Cortex of kidney (tissue), 1 donor: ENCODE measurements at places on chromosomes 12 and 14.

- DNase-seq, result no peak
Measured at GRCh38 chr12:48973941-48974673, 2.6 kb upstream of the WNT10B start.

DNA sequence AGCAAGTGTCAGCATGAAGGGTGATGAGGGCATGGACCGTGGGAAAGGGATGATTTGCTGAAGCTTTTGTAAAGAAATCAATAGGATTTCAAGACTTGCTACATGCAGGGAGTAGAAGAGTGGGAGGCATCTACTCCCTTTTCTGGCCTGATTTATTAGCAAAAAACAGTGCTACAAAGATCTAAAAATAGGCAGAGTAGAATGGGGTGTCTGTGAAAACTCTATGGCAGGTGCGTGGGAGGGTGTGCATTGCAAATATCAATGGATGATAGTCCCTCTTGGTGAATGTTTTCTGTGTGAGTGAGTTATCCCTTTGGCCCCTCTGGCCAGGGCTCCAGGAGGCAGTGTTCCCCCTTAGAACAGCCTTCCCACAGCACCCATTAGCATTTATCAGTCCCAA lies 139.0 kb downstream of the SMOC1 start:
- no peak for DNase-seq

- DNase-seq, result no peak
Measured at GRCh38 chr12:24600996-24601395, 347.9 kb downstream of the BCAT1 start.

- no peak for DNase-seq
Measured at GRCh38 chr12:106130474-106131113, 8.2 kb downstream of the NUAK1 start.

- DNase-seq, result no peak
Measured at GRCh38 chr12:122730215-122731014, at the start of gene HCAR1. Gene HCAR1, minus strand, starts transcription at chr12:122730844. Its CDS starts 505 bp downstream, at chr12:122730339.

DNA sequence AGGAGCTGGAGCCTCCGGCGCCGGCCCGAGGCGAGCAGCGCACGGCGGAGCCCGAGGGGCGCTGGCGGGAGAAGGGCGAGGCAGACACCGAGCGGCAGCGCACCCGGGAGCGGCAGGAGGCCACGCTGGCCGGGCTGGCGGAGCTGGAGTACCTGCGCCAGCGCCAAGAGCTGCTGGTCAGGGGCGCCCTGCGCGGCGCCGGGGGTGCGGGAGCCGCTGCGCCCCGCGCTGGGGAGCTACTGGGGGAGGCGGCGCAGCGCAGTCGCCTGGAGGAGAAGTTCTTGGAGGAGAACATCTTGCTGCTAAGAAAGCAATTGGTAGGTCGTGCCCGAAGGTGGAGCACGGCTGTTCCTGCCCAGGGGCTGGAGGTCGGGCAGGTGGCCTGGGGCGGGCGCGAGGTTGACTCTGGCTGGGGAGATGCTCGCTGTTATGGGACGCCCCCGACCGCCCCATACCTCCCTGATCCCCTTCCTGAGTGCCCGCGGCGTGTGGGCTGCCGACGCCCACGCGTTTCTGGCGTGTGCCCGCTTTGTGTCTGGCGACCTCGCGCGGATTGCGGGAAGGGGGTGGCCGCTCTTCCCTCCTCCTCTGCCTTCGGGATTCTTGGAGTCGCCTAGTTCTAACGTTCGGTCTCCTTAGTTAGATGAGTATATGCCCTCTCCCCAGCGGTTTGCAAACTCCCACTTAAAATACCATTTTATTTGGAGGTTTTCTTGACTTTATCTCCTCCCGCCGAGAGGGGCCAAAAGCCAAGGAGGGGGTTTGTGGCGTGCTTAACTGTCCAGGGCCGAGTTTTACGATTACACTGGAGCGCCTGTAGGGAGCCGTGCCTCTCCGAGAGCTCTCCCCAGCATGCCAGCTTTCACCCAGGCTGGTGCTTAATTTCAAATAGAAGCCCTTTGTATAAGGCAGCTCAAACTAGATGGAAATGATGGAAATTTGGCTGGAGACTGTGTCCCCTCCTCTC lies 752 bp downstream of the DACT1 start:
- DNase-seq, result no peak

- no peak for DNase-seq
Measured at GRCh38 chr12:25295361-25295760, 44.6 kb upstream of the KRAS start.

DNA sequence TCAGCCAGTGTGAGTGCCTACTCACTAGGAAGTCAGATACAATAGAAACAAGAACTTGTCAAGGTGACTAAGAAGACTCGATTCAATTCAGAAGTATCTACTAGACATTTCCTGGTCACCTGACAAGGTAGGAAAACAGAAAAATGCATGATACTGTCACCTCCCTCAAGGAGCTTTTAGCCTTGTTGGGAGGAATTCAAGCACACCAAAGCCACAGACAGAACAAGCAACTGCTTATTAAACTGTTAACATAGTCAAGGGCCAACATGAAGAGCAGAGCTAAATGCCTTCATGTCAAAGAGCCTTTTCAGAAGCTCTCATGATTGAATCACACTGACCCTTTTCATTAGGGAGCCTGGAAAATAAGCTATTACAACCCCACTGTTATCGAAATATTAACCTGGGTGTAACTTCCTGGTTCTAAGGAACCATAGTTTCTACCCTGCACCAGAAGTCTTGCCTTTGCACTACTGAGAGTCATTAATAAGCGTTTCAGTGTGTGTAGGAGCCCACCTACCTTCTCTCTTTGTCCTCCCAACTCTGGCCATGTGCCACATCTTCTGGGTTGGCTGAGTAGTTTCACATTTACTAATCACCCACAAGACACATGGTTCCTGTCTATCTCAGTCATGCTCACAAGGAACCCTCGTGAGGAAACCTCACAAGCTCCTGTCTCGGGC lies 31.0 kb upstream of the LGALS3 start:
- DNase-seq, result no peak

DNA sequence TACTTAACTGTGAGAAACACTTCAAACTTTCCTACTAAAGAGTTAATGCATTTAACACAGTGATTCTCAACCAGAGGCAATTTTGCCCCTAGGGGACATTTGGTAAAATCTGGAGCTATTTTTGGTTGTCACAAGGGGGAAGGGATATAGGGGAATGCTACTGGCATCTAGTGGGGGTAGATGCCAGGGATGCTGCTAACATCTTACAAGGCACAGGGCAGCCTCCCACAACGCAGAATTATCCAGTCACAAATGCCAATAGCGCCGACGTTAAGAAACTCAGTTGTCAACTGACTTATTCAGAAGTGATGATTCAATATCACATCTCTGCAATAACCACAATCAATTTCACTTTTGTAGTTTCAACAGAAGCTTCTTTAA lies 2.0 kb downstream of the EEA1 start:
- no peak for DNase-seq

- no peak for DNase-seq
Measured at GRCh38 chr12:23133471-23133870, 508.5 kb downstream of the ETNK1 start.

DNA sequence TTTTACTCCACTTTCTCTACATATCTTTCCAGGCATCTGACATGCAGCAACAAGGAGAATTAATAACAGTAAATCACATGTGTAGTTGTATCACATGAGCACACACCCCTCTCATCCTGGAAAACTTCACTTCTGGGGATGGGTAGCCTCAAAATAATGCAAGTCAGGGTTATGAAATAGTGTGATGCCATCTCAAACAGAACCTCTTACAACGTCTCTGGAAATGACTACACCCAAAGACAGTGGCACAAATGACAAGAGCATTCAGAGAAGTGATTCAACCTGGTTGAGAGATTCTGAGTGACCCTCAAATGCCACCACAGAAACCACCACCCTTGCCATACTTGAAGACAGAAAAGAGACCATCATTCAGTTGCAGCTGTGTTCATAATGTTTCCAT lies 2.8 kb downstream of the DIO2 start:
- DNase-seq, result no peak

DNA sequence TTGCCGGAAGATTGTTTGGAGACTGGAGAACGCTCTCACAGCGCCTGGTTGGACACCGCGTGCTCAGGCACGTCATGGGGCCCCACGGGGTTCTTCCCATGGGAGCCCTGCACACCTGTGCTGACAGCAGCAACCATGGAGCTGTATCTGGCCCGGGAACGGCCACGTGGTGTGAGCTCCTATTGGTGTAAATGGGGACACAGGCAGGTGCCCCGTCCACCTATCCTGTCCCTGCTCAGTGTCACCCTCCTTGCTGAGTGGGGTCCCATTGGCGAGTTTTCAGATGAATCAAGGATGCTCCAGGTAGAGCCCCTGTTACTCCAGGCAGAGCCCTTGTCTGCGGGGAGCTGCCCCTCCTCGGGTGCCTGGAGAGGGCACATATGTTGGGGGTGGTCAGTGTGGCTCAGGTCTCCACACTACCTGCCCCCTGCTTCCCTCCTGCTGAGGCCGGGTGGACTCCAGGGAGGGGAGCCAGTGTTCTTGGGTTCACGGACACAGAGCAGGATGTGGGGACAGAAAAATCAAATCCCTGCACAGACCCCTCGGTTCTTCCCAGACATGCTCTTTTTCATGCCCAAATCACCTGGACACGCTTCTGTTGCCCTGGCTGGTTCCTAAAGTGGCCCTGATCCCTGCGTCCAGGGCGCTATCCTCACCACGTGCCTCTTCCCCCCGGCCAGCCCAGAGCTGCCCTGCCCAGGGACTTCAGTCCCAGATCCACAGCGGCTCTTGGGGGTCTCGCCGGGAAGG lies 250.1 kb downstream of the ADGRD1 start:
- DNase-seq, result no peak

DNA sequence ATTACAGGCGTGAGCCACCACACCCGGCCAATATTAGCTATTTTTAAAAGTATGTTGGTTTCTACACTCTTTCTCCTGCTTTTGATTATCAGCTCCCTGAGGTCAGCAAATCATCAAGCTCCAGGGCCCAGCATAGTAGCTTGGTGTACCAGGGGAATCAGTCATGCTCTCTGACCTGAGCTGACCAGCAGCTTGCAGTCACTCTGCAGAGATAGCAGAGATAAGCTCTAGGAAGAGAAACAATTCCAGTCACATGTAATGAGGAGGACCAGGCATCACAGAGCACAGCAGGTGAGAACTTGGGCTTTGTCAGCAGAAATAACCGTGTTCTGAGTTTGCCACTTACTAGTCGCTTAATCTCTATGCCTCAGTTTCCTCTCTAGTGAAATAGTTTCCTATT lies 8.5 kb downstream of the PLEKHD1 start:
- DNase-seq, result no peak

GRCh38 chr12:30970559-30971197 lies 44.1 kb downstream of the TSPAN11 start:
- no peak for DNase-seq
